ENCODE measurements at places on chromosomes 13 and 19.

DNA sequence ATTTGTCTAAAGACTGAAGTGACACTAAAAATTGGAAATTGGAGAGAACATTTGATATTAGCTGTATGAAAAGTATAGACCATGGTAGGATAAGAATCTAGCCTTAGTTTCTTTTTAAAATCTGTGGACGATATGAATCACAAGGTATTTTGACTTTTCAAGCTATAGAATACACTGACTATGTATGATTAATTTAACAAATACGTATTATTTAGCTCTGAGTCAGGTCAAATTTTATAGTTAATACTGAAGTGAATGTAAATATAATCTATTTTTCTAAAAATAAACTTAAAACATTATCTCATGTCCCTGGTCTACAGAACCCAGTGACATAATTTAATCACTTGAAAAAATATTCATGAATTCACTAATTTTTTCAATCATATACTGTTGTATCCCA, 795.6 kb upstream of the SLITRK1 start:
- no peak for DNase-seq

DNA sequence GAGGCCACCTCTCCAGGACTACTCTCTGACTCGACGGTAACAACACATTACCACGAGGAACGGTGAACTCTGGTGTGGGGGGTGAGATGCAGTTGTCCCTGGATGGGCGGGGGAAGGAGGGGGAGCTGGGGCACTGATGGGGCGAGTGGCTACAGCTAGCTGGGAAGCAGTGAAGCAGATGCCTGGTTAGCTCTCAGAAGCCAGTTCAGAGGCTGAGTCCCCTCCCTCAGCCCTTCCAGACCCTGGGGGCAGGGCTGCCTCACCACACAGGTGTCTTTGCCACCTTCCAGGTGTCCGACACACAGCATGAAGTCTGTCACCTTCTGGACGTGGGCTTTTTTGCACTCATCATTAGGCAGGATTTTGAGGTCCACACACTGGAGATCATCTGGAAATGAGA, 4.0 kb downstream of the KLK1 start:
- no peak for DNase-seq

GRCh38 chr19:29537181-29537580, 11.4 kb downstream of the VSTM2B start:
- DNase-seq, result no peak

DNA sequence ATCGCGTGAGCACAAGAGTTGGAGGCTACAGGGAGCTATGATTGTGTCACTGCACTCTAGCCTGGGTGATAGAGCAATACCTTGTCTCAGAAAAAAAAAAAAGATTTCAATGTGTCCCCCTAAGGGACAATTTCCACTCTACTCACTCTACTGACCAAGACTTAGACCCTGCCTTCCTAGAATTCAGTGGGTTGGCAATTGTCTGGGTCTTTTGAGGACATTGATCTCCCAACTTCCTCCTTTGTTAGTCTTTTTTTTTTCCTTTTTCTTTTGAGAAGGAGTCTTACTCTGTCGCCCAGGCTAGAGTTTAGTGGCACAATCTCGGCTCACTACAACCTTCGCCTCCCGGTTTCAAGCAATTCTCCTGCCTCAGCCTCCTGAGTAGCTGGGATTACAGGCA, 2.2 kb downstream of the SPTBN4 start:
- no peak for DNase-seq

DNA sequence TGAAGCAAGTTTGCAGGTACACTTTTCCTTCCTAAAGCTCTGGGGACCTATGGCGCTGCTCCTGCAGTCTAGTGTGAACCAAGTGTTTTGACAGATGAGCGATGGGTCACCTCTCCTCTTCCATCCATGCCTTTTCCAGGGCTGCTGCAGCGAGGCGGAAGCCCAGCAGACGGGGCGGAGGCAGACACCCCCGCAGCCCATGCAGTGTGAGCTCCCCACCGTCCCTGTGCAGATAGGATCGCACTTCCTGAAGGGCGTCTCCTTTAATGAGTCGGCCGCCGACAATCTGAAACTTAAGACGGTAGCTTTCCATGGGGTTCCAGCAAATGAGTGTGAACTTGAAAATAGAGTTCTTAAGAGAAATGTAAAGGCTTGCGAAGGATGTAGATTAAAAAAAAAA, 37.1 kb upstream of the GPI start:
- no peak for DNase-seq

GRCh38 chr13:50552424-50552966, 291.0 kb downstream of the DLEU7 start:
- DNase-seq, result no peak

DNA sequence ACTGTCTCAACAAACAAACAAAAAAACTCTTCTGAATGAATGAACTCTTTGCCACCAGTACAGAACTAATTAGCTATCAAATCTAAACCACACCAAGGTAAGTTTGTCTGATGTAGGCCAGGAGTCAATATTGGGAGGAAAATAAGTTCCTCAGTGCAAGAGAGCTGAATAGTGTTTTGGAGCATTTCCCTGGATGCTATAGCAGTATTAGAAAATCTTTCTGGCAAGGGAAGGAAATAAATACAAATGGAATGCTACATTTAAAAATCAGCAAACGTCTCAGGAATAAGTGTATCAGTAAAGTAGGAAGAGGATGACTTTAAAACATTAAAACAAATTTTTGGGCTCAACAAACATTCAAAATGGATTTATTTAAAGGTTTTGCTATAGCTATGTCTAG, 81.3 kb upstream of the TMTC4 start:
- DNase-seq, result no peak

DNA sequence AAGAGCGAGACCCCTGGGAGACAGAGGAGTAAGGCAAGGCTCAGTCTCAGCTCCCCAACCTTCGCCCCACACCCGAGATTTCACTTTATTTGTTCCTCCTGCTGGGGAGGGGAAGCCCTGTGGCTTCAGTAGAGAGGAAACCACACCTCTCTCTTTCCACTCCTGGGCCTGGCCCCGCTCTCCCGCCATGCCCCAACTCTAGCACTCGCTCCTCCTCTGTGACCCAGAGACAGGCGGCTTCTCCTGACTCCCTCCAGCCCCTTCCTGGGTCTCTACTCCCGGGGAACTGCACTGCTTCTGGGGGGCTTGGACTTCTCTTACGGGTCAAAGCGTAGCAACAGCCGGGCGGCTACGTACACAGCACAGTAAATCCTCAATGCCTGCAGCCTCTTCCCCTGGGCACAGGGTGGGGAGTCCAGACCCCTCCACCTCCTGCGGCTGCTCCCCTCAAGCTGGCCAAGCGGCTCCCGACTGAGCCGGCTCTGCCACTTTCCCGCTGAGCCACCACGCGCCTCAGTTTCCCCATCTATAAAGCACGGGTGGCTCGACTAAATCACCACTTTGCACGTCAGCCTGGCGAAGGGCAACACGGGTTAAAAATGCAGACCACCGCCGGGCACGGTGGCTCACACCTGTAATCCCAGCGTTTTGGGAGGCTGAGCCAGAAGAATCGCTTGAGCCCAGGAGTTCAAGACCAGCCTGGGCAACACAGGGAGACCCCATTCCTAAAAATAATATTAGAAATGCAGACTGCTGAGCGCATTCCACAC, 1.4 kb downstream of the RNF126 start:
- no peak for DNase-seq

GRCh38 chr13:39521701-39522100, 81.3 kb downstream of the LHFPL6 start:
- DNase-seq, result no peak

- no peak for DNase-seq
These were observed 16.3 kb upstream of the TSPAN16 start for GRCh38 chr19:11279505-11280236.

GRCh38 chr19:1396768-1397679, 4.3 kb downstream of the GAMT start:
- no peak for DNase-seq

GRCh38 chr19:3803986-3804385, 17.8 kb upstream of the MATK start:
- DNase-seq, result no peak

- DNase-seq, result no peak
These were observed 686.4 kb downstream of the PCDH9 start for GRCh38 chr13:66543780-66544179.

GRCh38 chr13:51726446-51727193, 77.3 kb downstream of the DHRS12 start:
- no peak for DNase-seq

DNA sequence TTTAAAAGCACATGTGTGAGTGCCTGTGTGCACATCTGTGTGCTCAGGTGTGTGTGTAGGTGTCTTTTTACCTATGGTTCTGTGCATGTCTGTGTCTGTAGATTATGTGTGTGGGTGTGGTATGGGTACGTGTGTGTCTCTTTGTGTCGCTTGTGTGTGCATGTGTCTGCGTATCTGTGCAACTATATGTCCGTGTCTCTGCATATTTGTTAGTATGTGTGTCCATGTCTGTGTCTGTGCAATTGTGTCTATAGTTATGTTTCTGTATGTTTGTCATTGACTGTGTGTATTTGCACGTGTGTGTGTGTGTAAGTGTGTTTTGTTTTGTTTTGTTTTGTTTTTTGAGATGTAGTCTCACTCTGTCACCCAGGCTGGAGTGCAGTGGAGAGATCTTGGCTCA, 7.3 kb upstream of the KCTD15 start:
- no peak for DNase-seq

GRCh38 chr13:100490692-100491091, 97.9 kb downstream of the GGACT start:
- no peak for DNase-seq

DNA sequence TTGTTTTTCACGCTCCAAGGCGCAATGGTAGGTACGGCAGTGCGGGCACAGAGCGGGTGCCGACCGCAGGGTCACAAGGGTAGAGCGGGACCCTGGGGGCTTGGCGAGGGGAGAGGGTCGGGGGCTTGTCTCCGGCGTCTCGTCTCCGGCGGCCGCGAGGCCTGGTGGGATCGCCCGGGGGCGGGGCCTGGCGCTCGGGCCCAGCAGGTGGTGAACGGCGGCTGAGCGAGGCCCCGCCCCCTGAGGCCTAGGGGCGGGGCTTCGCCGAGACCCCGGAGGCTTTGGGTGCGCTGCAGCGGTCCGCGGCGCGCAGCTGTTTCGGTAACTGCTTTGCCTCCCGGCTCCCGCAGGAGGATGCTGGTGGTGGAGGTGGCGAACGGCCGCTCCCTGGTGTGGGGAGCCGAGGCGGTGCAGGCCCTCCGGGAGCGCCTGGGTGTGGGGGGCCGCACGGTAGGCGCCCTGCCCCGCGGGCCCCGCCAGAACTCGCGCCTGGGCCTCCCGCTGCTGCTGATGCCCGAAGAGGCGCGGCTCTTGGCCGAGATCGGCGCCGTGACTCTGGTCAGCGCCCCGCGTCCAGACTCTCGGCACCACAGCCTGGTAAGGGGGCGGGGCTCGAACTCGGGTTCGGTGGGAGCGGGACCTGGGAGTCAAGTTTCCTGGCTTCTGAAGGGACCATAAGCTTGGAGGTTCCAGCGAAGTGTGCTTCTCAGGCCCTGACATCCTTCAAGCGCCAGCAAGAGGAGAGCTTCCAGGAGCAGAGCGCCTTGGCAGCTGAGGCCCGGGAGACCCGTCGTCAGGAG, at the start of gene TSEN34:
Gene TSEN34 (plus strand): TSS at position 298 of the 800 bp plus-strand sequence. CDS start 57 bp downstream, at position 355.
- DNase-seq, result peak; percentile 86

- DNase-seq, result no peak
These were observed 21.6 kb downstream of the POU2F2 start for GRCh38 chr19:42110658-42111057.

DNA sequence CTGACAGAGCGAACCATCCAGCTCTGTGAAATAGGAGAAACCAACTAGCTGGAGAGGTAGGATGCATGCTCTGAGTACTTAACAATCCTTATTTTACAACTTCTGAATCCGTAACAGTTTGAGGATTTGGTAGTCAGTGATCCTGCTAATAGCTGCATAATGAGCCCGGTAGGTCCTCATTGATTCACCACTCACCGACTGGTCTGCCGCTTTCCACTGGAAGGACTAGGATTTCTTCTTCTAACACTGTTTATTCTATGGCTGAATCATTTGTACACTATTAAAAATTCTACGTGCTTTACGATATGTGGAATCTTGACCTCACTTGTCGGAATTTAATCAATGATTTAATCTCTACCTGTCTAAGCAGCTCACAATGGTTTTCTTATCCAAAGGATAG, 33.9 kb downstream of the SPATA13 start:
- DNase-seq, result no peak

GRCh38 chr19:53898636-53899341, 10.3 kb upstream of the CACNG7 start:
- peak; percentile 32 for DNase-seq

- peak; percentile 67 for DNase-seq
These were observed 858 bp upstream of the USP12 start for GRCh38 chr13:27172495-27172842.
